ENCODE measurements at places on chromosomes 3 and 15.
A peak's percentile ranks its signal among the peaks of the same experiment; 100 is the strongest.

DNA sequence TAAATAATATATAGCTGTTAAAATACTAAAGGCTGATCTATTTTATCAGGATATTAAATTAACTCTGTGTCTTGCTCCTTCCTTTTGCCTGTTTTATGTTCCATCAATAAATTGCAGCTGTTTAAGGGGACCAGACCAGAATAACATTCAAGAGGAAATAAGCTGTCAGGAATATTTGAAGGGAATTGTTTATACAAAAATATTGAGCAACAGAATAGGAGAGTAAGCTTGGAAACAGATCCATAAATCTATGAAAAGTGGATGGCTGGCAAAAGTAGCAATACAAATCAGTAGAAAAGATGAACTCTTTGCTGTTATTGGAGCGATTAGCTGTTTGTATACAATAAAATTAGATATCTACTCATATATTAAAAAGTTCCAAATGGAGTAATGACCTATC, 36.2 kb upstream of the PLSCR2 start:
- DNase-seq = no peak

GRCh38 chr3:12746419-12746818, 12.6 kb downstream of the TMEM40 start:
- no peak for DNase-seq

GRCh38 chr3:173886-174285, 22.7 kb upstream of the CHL1 start:
- DNase-seq = peak; percentile 26

DNA sequence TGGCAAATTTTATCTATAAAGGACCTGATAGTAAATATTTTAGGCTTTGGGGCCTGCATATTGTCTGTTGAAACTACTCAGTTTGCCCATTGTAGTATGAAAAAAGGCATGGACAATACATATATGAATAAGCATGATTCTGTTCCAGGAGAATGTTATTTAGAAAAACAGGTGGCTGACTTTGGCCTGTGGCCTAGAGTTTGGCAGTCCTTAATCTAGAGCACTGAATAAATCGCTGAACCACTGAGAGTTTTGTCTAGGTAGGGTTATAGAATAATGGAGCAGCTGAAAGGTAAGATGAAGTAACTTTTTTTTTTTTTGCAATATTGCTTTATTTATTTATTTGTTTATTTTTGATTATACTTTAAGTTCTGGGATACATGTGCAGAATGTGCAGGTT, 75.0 kb downstream of the LRRC49 start:
- no peak for DNase-seq

All from renal cortical epithelial cell (primary cell).